ENCODE measurements at places on chromosomes 4 and X. TPM values are rescaled to one million over a fixed set of nuclear protein-coding genes. Genes with fewer than 3 reads are reported as not detected.

The HPGD gene
- total RNA-seq: not detected

The TLR10 gene
- not detected for total RNA-seq

The EBP gene
- 200 TPM for total RNA-seq

The SNCA gene
- total RNA-seq: 3.5 TPM

The CPZ gene
- total RNA-seq: 15.5 TPM

The PNMA6A gene
- 0.43 TPM for total RNA-seq

The CT45A2 gene
- not detected for total RNA-seq

The CYLC1 gene
- not detected for total RNA-seq

The VCX3A gene
- not detected for total RNA-seq
